Midbrain (tissue), 1 donor: ENCODE measurements at places on chromosomes 2 and 18.

GRCh38 chr2:222433332-222434173, 9.2 kb downstream of the SGPP2 start:
- DNase-seq: no peak

GRCh38 chr2:71795486-71795885, 342.1 kb downstream of the DYSF start:
- no peak for DNase-seq

- no peak for DNase-seq
Measured at GRCh38 chr18:64270121-64270520, 121.2 kb upstream of the LINC00305 start.

- DNase-seq: no peak
Measured at GRCh38 chr2:199591826-199592225, 134.1 kb upstream of the SATB2 start.

- no peak for DNase-seq
Measured at GRCh38 chr2:95034221-95034620, 8.7 kb downstream of the MAL start.

- DNase-seq: no peak
Measured at GRCh38 chr18:34543356-34543755, 166.7 kb upstream of the DTNA start.

DNA sequence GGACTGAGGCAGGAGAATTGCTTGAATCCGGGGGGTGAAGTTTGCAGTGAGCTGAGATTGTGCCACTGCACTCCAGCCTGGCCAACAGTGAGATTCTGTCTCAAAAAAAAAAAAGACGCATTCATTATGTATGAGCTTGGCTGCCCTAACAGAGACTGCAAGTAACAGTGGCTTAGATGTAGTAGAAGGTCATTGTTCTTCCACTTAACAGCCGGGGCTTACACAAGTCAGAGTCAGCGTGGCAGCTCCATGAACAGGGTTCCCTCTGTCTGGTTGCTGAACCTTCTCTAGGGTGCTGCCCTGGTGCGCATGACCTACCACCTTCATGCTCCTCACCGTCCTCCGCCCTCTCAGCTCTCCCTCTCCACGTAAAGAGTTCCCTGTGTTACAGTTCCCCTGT, 49.1 kb upstream of the IGFBP2 start:
- peak; percentile 73 for DNase-seq

GRCh38 chr2:366706-367105, 78.8 kb upstream of the ALKAL2 start:
- no peak for DNase-seq

DNA sequence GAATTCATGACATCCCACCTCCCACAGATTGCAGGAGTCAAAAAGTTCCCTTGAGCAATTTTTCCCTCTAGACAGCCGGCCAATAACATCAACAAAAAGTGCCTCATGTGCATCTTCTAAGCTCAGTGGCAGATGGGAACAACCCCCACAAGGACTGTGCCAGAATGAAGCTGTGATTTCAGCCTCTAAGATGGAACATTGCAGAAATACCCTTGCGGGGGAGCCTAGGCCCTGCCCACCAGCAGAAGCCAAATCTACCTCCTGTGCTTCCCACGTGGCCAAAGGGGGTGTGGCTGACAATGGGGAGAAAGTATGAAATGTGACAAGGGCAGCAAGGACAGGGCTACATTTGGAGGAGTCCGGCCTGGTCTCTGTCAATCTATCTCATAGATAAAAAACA, 482.3 kb downstream of the TGIF1 start:
- DNase-seq: no peak

DNA sequence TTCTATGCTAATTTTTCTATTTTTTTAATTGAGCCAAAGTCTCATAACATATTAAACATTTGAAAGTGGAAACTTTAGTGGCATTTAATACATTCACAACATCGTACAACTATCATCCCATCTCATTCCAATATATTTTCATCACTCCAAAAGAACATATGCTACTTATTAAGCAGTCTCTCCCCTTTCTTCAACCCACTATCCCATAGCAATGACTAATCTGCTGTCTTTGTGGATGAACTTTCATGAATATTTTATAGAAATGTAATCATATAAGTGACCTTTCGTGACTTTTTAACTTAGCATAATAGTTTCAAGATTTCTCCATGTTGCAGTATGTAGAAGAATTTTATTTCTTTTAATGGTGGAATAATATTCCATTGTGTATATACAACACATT, 90.3 kb downstream of the CCDC178 start:
- DNase-seq: no peak

- DNase-seq: no peak
Measured at GRCh38 chr2:148501545-148501944, 143.0 kb upstream of the EPC2 start.

- DNase-seq: peak; percentile 12
Measured at GRCh38 chr2:30425326-30425725, 21.7 kb upstream of the LCLAT1 start.

DNA sequence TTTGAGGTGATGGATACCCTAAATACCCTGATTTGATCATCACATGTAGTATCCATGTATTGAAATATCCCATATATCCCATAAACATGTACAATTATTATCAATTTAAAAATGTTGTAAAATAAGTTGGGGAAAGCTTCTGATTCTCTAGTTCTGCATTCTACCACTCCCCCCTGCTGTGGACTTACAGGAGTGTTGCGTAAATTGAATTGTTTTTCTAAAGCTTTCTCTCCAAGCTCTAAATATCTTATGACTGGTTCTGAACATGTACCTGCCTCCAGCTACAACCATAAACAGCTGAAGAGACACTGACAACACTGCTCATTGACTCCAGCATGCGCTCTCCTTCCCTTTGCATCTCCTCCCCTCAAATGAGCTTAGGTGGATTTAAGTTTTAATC, 145.2 kb downstream of the MGAT5 start:
- DNase-seq: no peak

- DNase-seq: no peak
Measured at GRCh38 chr2:54685263-54685775, 38.1 kb upstream of the EML6 start.

DNA sequence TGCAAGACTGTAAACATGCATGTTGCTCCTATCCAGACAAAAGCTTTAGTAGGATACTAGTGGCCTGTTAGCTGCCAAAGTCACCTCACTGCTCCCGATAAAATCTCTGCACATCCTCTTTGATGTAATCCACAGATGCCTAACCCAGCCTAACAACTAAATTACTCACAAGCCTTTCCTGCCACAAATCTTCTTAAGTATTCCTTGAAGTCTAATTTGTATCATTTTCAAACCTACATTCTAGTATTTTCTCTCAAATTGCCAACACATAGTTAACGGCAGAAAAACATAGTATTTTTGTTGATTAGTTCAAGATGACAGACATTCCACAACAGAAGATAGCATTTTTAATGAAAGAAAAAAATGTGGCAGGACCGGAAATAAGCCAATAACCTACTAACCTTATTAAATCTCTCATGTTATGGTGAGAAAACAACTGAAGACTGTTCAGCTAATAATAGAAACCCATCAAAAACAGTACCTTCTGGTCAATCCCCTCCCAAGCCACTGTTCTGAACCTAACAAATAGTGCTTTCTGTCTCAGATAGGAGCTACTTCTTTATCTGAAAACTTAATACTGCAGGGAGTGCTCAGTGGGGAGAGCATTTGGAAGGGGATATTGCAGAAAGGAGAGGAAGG, at the start of gene MPP4:
MPP4 (minus strand) TSS at position 57 of the 639 bp plus-strand sequence. CDS start 4,690 bp downstream, outside the sequence.
- DNase-seq: no peak

- DNase-seq: no peak
Measured at GRCh38 chr2:238865744-238866355, 18.0 kb downstream of the TWIST2 start.

DNA sequence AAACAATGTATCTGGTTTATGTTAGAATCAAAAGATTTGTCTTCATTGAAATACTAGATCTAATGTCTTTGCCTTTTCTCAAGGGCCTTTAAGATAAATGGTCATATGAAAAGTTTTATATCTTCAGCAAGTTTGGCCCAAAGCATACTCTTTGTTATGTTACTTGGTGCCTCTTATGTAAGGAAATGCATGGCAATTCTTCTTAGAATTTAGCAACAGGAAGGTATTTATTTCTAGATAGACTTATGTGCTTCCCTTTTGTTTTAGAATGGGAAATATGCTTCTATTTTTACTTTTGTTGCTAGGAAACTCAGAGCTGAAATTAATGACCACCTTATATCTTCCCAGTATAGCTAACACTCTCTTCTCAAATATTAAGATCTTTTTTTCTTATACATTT, 117.4 kb upstream of the DLX2 start:
- no peak for DNase-seq

DNA sequence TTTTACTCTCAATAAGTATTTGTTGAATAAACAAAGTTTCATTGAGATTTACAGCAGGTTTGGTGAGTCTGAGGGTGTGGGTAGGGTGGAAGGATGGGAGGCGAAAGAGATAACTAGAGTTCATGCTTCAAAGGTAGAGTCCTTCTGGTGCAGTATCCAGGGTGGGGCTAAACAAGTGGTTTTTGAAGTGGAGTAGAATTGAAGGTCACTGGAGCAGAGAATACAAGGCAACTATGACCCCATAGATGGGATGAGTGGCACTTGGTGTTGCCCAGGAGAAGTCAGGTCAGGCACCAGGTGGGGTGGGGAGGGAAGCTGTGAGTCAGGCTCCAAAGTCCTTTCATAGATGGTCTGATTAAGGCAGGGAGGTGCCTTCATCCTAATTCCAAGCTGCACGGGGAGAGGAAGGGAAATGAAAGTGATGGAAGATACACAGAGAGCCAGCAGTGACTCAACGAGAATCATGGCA, 6.6 kb upstream of the CAB39 start:
- no peak for DNase-seq

DNA sequence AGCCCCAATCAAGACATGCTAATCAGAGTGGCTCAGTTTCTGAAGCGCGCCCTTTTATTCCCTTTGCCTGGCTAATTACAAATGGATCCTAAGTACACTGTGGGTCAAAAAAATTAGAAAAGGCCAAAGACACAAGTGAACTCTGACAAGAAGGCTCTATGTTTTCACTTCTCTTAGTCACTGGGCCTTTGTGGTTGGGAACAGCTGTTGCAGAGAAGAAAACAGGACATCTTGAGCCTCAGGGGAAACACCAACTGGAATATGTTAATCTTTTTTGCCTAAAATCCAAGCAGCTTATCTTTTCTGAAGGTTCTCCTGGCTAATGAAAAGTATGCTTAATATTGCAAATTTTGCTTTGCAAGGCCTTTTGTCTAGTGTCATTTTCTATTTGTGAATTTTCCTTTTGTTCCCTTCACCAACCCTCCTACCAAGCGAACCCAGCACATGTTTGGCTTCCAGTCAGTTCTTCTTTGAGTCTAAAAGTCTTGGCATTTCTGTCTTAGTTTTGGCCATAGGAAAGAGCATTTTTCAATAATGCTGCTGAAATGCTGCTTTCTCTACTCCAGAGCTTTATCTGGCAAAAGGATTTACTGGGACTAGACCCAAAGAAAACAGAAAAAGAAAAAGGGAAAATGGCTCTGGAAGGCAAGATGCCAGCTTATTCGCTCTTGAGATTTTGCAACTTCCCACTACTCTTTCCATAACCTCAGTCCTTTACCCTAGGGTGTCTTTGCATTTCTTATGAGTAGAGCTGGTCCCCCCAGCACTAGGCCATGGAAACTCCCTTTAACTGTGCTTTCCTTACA, 440.2 kb upstream of the ST6GAL2 start:
- DNase-seq: peak; percentile 76

GRCh38 chr18:43776997-43777396, 499.7 kb upstream of the SYT4 start:
- no peak for DNase-seq

DNA sequence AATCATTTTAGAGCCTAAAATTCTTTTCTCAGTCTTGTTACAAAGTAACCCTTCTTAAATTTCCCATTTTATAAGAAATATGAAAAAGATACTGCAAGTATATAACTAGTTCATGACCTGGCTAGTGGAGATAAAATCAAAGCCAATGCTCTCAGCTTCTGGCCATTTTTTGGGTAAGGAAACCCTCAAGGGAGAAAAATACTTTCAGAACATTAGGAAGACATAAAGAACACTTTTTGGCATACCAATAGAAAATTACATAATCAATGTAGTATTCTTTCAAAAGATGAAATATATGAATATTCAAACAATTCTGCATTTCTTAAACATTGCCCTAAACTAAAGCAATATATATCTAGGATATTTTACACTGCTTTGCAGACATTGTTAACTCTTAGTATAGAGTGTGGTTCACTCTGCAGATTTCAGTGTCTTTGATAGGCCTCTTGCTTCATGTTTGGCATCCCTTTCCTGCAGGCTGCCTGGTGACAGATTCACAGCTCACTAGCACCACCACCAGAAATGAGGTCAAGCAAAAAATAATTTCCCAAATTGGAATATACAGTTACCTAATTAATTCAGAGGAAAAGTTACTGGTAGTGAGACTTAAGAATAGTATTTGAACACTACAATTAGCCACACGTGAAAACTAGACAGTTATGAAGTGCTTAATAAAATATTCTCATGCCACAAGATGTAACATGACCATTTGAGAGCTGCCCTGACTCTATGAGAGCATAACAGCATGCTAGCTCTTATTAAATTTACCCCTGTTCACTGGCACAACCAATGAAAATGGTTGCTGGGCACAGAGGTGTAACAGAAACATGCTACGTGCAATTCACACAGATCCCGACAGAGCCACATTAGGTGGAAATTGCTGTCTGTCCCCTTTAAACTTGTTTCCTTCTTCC, 36.0 kb downstream of the PAIP2B start:
- peak; percentile 35 for DNase-seq

GRCh38 chr18:33960417-33960816, 264.3 kb downstream of the NOL4 start:
- no peak for DNase-seq

GRCh38 chr2:20012282-20013125, at the start of gene MATN3:
Gene MATN3, minus strand, starts transcription at chr2:20012668. Its CDS starts 37 bp downstream, at chr2:20012631.
- DNase-seq: no peak

- no peak for DNase-seq
Measured at GRCh38 chr18:30457156-30457555, 585.4 kb downstream of the DSC3 start.

GRCh38 chr18:63317982-63318888, 1.3 kb downstream of the BCL2 start:
- DNase-seq: peak; percentile 72

DNA sequence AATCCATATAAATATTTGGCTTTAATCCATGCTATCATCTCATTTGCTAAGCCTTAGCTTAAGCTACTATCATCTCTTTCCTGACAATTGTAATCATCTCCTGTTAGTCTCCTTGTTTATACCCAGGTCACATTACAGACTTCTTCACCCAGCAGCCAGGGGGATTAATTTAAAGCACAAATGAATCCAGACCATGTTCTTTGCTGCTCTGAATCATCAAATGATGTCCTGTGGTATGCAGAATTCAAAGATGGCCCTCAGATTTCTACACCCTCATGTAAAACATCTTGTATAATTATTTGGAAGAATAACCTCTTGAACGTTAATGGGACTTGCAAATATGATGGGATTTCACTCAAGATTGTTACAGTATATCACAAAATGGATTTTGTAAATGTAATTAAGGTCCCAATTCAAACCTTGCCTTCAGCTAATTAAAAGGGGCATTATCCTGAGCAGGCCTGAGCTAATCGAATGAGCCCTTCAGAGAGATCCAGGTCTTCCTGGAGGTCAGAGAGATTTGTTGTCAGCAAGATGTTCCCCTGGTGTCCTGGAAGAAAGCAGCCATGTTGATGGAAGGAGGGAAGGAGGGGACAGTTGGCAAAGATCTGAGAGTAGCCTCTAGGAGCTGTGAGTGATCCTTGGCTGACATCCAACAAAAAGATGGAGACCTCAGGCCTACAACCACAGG, 241.1 kb upstream of the MMADHC start:
- no peak for DNase-seq

- no peak for DNase-seq
Measured at GRCh38 chr18:30683836-30684235, 358.7 kb downstream of the DSC3 start.
